ENCODE measurements at places on chromosomes 6 and 20.

GRCh38 chr20:62215991-62216635 is 4.0 kb downstream of the HRH3 start:
- no peaks in the 10 kb centered on the region for H3K36me3 ChIP-seq
- no peak for DNase-seq
- H3K4me3 ChIP-seq = no peak overlapping the region

DNA sequence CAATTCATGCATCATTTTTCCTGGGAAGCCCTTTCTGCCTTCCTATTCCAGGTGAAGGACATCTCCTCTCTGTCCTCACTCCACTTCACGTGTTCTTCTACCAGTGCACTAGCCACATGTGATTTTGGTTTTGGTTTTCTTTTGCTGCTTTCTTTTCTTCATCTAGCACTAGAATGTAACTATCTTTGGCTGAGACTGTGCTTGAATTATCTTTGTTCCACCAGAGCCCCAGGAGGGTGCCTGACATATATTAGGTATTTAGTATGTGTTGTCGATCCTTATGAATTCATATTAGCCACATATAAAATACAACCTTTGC is 79.9 kb downstream of the VGLL2 start:
- DNase-seq = no peak
- no peaks in the 10 kb centered on the region for H3K4me1 ChIP-seq
- H3K27me3 ChIP-seq = peaks cover 6% of the 10 kb centered on the region
- no peak overlapping the region for H3K27ac ChIP-seq

DNA sequence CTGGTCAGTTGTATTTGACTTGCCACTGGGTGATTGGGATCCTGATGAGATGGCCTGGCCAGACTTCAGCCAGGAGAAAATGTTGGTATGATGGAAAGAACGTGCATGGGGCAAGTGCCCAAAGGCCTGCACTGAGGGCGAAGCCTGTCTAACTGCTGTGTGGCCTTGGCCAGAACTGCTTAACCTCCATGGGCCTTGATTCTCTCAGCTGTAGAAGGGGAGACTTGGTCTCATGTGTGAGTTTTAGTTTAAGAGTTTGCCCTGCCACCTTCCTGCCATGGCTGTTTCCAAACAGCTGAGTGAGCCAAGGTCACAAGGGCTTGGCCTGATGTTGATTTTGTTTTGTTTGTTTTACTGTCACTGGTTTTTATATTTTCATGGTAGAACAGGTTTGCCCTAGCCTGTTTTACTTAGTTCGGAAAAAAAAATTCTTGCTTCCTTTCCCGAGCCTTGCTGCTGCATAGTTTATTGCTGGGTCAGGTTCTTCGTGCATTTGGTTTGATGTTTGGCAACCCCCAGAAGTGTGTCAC is 35.3 kb downstream of the DSTN start:
- H3K4me1 ChIP-seq = peaks cover 79% of the 10 kb centered on the region
- H3K4me3 ChIP-seq = no peak overlapping the region
- DNase-seq = no peak
- no peaks in the 10 kb centered on the region for H3K27me3 ChIP-seq
- peaks cover 90% of the 10 kb centered on the region for H3K36me3 ChIP-seq

- H3K4me1 ChIP-seq = no peaks in the 10 kb centered on the region
- no peak overlapping the region for H3K27ac ChIP-seq
- H3K4me3 ChIP-seq = no peak overlapping the region
- DNase-seq = no peak
- no peaks in the 10 kb centered on the region for H3K27me3 ChIP-seq
- peaks cover 19% of the 10 kb centered on the region for H3K36me3 ChIP-seq
Measured at GRCh38 chr6:38169221-38169976, 349.9 kb downstream of the ZFAND3 start.

DNA sequence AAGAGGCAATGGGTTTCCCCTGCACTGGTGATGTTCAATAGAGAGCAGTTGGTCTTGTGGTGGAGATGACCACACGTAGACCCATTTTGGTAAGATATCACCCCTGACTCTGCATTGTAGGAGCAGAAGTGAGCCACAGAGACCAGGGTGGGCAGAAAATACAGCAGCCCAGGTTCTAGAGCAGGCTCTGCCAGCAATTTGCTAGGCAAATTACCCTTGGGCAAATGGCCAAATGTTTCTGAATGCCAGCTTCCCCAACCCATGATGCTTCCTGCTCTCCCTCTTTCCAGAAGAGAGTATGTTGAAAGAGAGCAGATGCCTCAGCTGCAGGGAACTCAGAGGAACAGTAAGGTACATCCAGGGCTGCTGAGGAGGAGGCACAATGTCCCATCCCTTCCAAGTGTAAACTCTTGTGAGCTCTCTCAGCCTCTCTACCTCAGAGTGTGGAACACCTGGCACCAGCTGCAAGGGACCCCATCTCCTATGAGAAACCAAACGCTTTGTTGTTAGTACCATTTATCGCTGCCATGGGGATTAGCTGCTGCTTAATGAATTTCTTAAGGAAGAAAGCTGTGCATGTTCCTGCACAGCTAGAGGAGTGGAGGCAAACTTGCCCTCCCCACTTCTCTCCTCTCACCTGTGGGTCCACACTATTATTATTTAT is 317.5 kb upstream of the MOCS1 start:
- H3K27me3 ChIP-seq = peaks cover 3% of the 10 kb centered on the region
- no peaks in the 10 kb centered on the region for H3K4me1 ChIP-seq
- no peaks in the 10 kb centered on the region for H3K36me3 ChIP-seq
- H3K4me3 ChIP-seq = no peak overlapping the region
- DNase-seq = no peak

All from tibial artery (tissue), 4 donors.